ENCODE measurements at places on chromosomes 7 and 10.
A peak's percentile ranks its signal among the peaks of the same experiment; 100 is the strongest.

- peak; percentile 70 for DNase-seq
These were observed 94.7 kb upstream of the EFCAB10 start for GRCh38 chr7:105675934-105676371.

DNA sequence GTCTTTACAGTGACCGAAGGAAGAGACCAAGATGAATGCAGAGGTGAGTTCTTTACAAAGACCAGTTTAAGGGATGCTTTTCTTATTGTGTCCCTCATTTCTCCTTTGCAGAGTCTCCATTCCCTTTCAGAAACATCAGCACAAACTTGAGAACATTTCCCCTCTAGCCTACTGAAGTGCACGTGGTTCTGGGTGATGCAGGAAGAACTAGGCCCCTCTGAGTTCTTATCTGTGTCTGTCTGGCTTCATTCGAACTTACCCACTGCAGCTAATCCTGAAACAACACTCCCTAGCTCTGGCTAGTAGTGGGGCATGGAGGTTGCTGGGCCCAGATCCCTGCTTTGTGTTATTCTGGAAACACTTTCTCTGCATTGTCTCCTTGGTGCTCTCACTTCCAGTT, 12.6 kb downstream of the BLVRA start:
- no peak for DNase-seq

- no peak for DNase-seq
These were observed 34.2 kb upstream of the IL15RA start for GRCh38 chr10:6011558-6011957.

- no peak for DNase-seq
These were observed 157.5 kb downstream of the XPNPEP1 start for GRCh38 chr10:109765838-109766237.

GRCh38 chr7:4641091-4641666, 40.9 kb upstream of the FOXK1 start:
- DNase-seq = no peak

- no peak for DNase-seq
These were observed 163.1 kb upstream of the NPVF start for GRCh38 chr7:25391295-25391861.

- DNase-seq = no peak
These were observed 1.2 kb upstream of the PLXNA4 start for GRCh38 chr7:132577206-132578049.

GRCh38 chr7:141339603-141340002, 211.6 kb upstream of the AGK start:
- DNase-seq = no peak

- DNase-seq = no peak
These were observed 44.0 kb downstream of the BICC1 start for GRCh38 chr10:58556516-58557165.

DNA sequence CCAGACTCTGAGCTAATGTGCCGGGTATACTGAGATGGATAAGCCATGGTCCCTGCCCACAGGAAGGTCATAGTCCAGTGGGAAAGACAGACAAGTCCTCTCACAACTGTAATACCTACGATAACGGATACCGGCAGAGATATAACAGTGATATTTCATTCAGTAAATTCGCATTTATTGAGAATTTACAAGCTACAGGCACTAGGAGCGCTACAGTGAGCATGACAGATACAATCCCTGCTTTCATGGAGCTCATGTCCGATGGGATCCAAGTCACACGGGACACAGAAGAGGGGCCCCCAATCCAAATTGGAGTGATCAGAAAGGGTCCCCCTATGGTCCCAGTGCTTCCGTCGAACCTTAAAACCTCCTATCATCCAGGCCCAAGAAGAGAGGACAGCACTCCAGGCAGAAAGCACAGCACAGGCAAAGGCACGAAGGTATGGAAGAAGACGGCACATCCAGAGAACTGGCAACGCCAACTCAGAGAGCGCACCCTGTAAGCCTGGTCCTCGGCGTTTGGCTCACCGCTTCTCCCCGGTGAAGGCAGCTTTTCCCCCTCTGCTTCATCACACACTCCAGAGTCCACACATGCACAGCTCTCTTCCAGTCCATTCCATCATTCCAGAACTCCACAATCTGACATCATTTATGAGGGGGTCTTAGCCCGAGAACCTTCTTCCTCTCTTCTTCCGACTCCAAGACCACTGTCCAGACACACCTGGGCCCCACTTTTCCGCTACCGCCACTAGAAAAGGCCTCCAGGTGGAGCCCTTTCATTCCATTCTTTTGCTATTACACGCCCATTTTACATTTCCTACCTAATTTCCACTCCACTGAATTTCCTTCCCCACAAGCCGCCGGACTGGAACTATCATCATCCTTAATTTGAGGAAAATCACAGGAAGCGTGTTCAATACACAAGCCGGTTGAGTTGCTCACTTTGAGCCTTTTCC, 47.8 kb upstream of the NKX2-3 start:
- DNase-seq = no peak

- DNase-seq = no peak
These were observed 488.4 kb upstream of the AKR1E2 start for GRCh38 chr10:4337563-4337962.

DNA sequence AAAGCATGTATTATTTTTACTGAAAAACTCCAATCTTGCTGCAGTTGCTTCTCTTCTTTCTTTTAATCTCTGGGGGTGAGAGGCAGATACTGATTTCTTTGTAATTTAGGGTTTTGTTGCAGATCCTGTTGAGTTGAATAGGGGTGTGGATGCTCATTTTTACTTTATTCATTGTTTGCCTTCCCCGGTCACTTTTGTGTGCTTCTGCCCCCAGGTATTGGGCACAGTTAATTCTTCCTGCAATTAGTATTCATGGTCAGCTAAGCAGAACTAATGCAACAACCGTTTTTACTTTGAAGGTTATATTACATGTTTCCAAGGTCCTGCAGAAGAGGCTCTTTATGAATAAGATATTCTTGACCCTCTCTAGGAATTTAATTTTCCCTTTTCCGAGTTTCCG, 96.4 kb downstream of the BUB3 start:
- no peak for DNase-seq

DNA sequence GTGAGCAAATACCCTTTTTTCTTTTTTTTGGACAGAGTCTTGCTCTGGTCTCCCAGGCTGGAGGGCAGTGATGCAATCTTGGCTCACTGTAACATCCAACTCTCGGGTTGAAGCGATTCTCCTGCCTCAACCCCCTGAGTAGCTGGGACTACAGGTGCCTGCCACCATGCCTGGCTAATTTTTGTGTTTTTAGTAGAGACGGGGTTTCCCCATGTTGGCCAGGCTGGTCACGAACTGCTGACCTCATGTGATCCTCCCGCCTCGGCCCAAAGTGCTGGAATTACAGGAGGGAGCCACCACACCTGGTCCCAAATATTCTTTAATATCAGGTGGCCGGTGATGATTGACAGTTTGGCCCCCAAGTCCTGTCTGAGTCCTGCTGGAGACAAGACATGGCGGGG, 6.6 kb downstream of the LAT2 start:
- DNase-seq = no peak

- DNase-seq = no peak
These were observed 8.2 kb downstream of the AGFG2 start for GRCh38 chr7:100546926-100547800.

DNA sequence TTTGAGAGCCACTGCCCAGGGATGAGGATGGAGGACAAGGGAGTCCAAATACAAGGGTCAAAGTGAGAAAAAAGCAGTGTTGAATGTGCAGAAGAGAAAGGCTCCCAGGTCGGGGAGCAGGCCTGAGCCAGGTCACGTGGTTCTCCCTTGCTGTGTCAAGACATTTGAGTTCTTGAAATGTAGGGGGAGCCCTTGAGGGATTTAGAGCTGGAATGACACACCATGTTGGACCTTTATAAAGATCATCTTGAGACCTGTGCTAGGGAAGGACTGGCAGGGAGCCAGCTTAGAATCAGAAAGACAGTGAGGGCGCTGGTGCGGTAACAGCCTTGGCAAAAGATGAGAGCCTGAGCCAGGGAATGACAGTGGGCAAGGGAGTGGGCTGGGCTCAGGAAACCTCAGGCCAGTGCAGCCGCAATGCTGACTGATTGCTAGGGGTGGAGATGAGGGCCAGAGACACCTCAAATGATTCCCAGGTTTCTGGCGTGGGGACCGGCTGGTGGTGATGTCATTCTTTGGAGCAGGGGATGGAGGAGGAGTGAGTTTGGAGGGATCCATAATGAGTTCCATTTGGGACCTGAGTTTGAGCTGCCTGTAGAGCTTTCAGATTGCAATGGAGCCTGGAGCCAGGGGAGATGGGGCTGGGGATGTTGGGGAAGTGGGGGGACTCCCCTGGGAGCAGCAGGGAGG, 120.1 kb downstream of the PTPN20 start:
- DNase-seq = no peak

GRCh38 chr10:109411917-109412316, 511.4 kb downstream of the XPNPEP1 start:
- DNase-seq = no peak

DNA sequence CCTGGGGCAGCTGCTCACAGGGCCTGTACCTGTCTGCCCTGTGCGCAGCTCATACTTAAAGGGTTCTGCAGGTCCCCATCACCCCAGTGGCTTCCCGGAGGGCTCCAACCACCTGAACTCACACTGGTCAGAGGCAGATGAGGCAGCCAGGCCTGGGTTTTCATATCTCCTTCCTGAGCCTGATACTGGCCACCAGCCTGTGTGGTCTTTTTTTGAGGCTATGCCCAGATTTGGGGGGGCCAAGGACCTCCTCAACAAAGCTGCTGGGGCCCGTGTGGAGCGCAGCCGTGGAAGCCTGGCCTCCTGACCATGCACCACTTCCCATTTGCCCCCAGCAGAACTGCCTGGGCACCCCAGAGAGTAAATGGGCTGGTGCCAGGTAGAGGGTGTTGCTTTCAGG, 25.7 kb downstream of the PNLIPRP2 start:
- no peak for DNase-seq

DNA sequence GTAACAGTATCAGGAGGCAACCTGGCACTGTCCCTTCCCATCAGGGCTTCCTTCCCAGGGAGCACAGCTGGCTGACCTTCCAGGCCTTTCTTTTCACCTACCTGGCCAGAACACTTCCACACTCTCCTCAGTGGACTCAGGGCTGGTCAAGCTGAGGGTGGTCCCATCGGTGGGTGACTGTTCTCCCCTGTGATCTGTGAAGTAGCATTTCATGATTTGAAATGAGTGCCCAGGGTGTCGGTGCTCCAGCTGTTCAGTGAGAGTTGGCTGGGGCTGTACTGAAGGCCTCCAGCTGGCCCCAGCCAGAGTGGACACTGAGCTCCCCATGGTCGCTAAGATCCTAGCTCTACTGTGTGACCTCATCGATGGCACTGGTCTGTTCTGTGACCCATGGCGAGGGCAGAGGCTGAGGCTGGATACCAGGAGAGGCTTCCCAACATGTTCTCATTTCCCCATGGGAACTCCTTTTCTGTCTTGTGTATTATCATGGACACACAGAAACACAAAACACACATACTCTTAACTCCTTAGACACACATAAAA, at the start of gene FAM170B:
TSS of gene FAM170B (minus strand) at position 316 of the 543 bp plus-strand sequence. CDS start at position 213, 103 bp downstream.
- no peak for DNase-seq

GRCh38 chr10:126235091-126235978, 152.9 kb downstream of the ADAM12 start:
- no peak for DNase-seq

GRCh38 chr7:92343714-92344113, 97.9 kb downstream of the ANKIB1 start:
- no peak for DNase-seq

DNA sequence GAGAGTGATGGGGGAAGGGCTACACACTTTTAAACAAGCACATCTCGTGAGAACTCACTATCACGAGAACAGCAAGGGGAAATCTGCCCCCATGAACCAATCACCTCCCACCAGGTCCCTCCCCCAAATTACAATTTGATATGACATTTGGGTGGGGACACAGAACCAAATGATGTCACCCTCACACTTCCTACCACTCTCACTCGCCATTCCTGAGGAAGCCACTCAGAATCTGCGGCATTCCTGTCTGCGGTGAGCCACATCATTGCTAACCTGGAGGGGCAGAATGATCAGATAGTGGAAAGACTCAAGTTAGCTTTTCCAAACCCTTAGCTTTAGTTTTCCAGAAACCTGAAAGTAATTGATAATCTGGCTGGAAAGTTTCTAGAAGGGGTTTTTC, 66.9 kb downstream of the MYO3A start:
- no peak for DNase-seq

DNA sequence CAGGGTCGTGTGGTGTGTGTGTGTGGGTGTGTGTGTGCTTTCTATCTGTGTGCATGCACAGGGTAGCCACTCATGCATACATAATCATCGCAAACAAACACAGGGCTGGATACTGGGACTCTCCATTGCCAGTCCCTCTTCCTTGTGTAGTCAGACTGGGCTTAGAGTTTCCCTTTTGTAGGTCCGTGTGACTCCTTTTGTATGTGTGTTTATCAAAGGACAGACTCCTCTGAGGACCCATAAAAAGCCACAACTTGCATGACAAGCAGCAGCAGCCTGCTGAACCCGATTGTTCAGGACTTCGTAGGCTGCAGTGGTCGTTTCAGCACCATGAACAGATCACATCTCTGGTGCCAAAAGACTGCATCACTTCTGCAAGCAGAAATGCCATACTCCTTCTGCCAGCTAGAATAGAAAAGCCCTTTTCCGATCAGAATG, 895 bp downstream of the VSTM2A start:
- no peak for DNase-seq

DNA sequence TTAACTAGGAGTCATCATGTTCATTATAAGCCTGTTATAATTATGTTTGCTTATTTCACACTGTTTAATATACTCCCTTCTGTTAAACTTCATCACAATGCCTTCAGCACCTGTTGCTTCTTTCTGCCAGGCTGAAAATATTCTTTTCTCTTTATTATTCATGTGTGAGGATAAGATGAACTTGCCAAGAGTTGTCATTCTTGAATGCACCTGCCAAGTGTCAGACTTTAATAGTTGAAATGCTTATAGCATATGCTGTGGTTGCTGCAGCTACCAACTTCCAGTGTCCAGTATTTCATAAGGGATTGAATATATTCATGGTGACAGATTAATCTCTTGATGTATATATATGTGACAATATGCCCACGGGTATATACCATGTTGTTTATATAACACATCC, 339.2 kb upstream of the MEOX2 start:
- no peak for DNase-seq

GRCh38 chr7:130298544-130299326, 5.8 kb downstream of the CPA4 start:
- DNase-seq = no peak

DNA sequence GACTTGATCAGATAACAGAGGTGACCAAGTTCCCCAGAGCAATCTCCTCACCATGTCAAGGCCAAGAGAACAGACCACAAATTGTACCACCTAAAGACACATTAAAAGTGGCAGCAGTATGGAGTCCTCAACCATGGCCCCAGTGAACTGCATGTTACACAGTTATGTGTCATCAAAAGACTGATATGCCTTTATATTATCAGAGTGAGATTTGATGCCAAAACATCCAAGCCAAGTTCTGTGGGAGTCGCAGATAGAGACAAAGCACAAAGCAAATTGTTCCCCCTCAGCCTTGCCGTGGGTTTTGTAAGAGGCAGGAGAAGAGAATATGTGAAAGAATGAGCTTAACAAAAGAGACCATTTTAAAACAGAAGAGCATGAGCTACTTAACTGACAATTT, 39.2 kb upstream of the TES start:
- no peak for DNase-seq

Measured in CD4-positive, alpha-beta T cell treated with Interleukin-10 for 1 hour (primary cell).